ENCODE measurements at places on chromosomes 5 and 9.
A peak's percentile ranks its signal among the peaks of the same experiment; 100 is the strongest.

DNA sequence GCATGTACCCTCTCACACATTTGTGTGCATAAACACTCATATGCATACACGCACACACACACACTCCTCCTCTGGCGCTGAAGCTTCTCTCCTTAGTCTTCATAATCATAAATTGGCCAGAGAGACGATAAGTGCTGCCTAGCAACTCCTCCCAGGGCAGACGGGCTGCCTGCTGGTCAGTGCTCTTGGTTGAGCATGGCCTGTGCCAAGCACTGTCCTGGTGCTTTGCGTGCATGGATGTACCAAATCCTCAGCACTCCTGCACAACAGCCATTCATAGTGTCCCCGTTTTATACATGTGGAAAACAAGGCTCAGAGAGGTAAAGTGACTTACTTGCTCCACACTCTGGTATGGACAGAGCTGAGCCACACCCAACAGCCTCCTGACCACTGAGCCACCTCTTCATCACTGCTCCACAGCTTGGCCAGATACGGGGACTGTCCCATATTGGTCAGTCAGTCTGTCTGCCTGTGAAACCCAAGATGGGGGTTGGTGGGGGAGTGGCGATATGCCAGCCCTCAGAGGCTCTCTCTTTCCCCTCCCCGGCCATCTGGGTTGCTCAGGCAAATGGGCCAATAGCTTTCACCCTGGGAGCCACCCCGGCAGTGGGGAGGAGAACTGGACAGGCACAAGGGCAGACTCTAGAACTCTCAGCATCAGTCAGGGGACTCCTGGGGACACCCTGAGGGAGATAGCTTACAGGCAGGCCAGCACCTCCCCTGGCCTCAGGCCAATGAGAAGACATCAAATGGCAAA, 64.3 kb upstream of the GARNL3 start:
- no peak for DNase-seq

- no peak for DNase-seq
Measured at GRCh38 chr5:173664154-173664526, 47.7 kb upstream of the BOD1 start.

DNA sequence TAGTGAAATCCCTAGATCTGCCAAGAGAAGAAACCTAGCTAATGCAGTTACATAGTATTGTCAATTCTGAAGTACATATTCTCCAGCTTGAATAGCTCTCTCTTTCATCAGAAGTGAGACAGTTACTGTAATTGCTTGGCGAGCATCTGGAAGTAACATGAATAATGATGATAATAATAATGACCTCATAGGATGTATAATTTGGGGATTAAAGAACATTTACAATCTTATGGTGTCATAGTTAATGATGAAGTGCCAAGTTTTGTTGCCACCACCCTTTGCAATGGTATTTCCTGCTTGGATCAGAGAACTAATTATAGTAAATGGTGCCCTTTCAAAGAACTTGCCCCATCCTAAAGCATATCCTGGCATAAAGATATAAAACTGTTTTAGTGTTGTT, 201.4 kb downstream of the ADAMTSL1 start:
- no peak for DNase-seq

DNA sequence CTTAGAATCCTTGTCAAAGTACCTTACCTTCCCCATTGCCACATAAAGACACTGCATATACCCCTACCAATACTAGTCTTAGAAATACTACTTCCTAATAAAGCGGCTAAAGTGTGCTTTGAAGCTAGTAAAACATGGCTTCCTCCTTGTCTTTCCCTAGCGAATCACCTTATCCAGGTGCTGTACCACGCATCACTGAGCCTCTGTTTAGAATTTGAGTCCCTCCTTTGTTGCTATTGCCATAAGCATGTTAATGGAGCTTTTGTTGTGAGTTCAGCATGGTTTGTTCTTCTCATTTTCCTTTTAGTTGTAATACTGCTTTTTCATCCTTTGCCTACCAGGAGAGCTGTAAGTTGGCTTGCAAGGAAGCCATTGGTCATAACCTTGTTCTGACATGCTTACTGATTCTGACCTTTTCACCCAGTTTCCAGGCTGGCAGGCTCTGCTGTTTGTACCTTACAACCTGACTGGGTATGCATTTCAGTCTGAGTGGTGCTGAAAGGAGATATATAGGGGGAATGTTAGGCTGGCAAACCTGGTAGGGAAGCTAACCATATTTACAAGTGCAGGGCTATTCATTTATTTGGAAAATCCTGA, 49.8 kb downstream of the LMNB1 start:
- DNase-seq = no peak

GRCh38 chr5:7793895-7794294, 57.0 kb downstream of the CFAP90 start:
- DNase-seq = no peak

DNA sequence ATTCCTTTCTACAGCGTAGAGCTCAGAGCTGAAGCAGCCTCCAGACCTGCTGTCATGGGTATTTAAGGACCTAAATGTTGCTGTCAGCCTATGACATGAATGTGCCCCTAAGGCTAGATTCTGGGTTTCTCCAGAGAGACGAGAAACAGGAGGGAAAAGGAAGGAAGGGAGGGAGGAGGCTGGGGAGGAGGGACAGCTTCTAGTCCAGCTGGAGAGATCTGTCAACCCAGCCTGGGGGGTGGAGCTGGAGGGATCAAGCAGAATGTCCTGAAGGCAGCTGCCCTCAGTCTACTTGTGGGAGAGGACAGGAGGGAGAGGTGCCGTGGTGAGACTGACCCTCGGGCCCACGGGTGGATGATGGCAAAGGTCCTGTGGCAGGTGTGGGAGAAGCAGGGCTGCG, 1.1 kb upstream of the DBH start:
- no peak for DNase-seq

DNA sequence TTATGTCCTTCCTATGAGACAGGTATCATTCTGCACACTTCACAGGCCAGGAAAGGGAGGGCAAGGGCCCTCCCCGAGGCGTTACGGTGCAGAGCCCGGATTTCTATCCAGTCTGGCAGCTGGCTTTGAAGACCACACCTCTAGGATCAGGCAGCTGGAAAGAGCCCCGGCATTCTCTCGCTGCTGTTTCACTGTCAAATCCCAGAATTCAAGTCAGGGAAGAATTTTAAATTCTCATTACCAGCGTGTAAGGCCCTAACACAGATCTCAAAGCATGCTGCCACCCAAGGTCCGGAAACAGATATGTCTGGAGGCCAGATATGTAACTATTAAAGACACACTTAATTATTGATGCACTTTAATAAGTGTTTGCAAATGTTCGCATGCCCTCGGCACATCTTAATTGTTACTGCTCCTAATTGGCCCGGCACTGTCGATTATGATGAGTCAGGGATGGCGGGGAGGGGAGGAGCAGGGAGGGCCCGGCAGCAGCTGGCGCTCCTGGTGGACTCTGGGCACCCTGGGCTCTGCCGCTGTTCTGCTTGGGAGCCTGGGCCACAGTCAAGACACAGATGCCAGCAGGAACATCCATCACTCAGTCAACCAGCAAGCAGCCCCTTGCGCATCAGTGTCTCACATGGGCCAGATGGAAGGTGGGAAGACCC, 76.3 kb upstream of the BARHL1 start:
- no peak for DNase-seq

DNA sequence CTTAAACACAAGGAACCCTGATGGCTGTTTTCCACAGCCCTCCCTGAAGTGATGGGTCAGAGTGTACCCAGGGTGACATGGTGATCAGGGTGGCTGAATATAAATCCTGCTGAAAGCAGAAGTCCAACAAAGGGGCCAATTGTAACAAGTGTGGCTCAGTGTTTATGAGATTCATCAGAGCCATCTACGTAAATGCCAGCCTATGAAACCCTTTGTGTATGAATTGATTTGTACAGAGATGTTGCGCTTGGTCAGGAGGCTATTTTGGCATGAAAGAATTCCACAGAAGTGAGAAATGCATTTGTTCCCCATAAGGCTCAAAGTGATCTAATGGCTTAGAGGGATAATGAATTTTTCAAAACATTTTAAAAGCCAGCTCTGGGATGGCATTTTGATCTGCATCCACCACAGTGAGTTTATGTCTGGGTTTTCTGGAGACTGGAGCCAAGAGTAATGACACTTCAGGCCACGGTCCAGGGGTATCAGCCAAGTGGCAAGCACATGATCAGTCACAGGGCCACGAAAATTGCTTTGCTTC, 12.4 kb downstream of the PRUNE2 start:
- no peak for DNase-seq

DNA sequence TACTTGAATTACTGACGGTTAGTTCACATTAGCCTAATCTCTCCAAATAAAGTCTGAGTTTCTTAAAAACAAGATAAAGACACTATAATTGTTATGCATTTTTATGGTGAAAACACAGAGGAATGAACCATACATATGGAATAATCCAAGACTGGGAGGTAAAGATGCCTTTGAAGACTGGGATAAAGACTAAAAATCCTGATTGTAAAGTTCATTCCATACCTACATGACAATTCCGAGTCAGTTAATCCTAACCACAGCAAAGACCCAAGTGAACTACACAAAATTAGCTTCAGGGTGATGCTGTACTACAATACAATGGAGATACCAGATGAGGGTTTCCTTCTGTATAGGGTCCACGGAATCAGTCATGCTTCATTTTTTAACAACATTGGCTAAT, 6.3 kb downstream of the AP3B1 start:
- DNase-seq = no peak

GRCh38 chr9:84394036-84394435, 53.5 kb upstream of the SLC28A3 start:
- DNase-seq = no peak

- no peak for DNase-seq
Measured at GRCh38 chr5:52560366-52560765, 227.3 kb upstream of the ITGA1 start.

- peak; percentile 77 for DNase-seq
Measured at GRCh38 chr5:179166886-179167841, 107.0 kb downstream of the ZNF354C start.

DNA sequence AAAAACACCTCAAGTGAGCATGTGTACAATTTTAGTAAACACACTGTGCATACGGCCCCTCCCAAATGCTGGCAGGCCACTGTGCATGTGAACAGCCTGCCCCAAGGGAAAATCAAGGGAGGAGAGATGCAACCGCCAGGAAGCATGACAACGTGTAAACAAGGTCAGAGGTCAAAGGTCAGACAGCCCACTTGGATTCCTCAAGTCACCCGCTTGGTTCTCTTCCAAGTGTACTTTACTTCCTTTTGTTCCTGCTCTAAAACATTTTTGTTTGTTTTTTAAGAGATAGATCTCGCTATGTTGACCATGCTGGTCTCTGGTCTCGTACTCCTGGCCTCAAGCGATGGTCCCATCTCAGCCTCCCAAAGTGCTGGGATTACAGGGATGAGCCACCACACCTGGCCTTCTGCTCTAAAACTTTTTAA, 126.7 kb upstream of the SHB start:
- DNase-seq = no peak

- DNase-seq = no peak
Measured at GRCh38 chr9:12415361-12415760, 277.8 kb upstream of the TYRP1 start.

- DNase-seq = no peak
Measured at GRCh38 chr9:92752812-92753404, 11.7 kb downstream of the BICD2 start.

GRCh38 chr9:31027678-31028077, 1356.8 kb upstream of the ACO1 start:
- DNase-seq = no peak

- DNase-seq = no peak
Measured at GRCh38 chr9:125337236-125337635, 75.6 kb downstream of the GAPVD1 start.

GRCh38 chr5:108588323-108588722, 159.4 kb upstream of the FER start:
- DNase-seq = no peak

GRCh38 chr5:135205632-135206349, 171.8 kb upstream of the PITX1 start:
- DNase-seq = no peak

DNA sequence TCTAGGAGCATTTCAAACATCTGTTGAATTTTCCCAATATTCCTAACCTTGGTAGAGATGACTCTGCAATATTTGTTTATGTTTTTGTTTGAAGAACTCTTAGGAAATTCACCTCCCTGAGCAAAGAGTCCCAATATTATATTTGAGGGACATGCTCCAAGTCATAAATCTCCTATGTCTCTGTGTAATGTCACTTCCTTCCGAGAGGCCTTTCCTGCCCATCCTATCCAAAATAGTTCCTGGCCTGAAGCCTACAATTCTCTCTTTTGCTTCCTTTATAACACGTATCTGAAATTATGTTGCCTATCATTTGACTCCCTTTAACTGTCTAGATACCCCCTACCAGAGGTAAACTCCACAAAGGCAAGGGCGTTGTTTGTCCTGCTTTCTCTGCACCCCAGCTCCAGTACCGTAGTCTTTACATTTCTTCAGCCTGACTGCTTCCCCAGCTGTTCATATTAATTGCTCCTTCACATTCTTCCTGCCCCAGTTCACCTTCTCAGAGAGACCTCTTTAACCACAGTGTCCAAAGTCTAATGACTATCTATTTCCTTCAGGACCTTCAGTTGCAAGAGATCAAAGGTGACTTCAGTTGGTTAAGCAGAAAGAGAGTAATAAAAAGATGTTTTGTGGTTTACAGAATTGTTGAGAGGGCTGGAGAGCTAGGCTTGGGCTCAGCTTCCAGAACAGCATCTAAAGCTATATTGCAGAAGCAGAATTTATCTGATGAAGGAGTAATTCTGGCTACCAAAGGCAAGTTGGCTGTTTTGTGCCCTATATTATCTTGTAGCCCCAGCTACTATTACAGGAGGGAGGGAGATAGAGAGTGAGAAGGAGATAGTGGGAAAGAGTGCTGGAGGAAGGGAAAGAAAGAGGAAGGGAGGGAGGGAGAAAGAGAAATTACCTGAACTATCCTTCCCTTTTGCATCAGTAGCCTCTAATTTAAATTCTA, 109.3 kb upstream of the TMEM161B start:
- DNase-seq = no peak

- no peak for DNase-seq
Measured at GRCh38 chr5:122545986-122546385, 228.9 kb upstream of the SNX2 start.

DNA sequence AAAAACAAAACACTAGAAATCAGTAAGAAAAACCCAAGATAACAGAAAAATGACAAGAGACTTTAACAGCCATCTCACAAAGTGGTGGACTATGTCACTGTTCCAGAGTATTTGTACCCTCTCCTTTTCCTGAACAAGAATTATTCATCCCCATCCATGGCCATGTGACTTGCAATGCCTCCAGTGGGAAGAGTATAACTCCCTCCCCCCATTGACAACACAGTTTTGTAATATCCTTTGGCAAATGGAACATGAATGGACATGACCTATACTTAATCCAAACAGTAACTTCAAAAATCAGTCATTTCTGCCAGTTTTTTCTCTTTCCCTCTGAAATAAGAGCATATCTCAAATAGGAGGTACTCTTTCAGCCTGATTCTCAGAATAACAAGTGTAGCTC, 33.9 kb downstream of the PTBP3 start:
- no peak for DNase-seq
